Naive B cell (primary cell): ENCODE measurements at places on chromosomes 12 and 14. TPM values are rescaled to one million over a fixed set of nuclear protein-coding genes. Genes with fewer than 3 reads are reported as not detected.

GRCh38 chr12:42593874-42594273 lies 4.3 kb upstream of the PRICKLE1 start:
- DNase-seq = no peak

GRCh38 chr12:28367993-28368392 lies 177.7 kb downstream of the CCDC91 start:
- DNase-seq = no peak

DNA sequence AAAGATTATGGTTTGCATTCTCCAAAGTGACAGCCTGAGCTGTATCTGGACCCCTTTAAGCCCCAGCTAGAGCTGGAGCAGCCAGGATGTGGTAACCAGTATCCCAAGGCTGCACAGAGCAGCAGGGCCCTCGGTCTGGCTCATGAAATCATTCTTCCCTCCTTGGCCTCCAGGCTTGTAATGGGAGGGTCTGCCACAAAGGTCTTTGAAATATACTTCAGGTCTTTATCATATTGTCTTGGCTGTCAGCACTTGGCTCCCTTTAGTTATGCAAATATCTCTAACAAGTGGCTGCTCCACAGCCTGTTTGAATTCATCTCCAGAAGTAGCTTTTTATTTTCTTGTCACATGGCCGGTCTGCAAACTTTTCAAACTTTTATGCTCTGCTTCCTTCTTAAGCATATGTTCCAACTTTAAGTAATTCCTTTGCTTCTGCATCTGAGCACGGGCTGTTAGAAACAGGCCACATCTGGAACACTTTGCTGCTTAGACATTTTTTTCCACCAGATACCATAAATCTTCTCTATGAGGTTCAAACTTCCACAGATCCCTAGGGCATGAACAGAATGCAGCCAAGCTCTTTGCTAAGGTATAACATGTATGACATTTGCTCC lies 663.4 kb upstream of the MIS18BP1 start:
- no peak for DNase-seq

DNA sequence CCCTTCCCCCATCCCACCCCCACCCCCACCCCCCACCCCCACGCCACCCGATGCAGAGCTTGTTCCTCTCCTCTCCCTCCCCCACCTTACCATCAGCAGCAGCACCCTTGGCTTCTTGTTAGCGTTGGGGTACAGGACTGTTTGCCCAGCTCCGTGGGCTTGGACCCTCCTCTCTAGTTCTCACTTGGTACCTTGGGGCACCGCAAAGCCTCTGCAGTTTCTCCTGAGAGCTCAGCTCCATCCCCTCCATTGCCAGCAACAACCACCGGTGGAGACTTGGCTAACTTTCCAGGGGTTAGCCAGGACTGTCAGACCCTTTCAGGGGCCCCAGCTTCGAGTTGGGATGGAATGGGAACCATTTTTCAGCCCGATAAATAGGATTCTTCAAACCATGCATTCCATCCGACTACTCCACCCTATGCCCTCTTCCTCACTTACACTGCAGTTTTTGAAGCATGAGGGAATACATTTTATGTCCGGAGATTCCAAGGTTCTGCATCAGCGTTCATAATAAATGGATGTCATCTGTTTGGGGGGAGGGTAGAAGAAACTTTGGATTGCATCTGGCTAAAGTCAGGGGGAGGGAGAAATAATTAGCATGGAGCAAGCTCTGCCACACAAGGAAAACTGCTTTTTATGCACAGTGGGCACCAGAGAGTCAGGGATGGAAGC lies 1.1 kb downstream of the SCN8A start:
- no peak for DNase-seq

- DNase-seq = no peak
Observed at GRCh38 chr12:43196268-43196907, 355.6 kb downstream of the ADAMTS20 start.

DNA sequence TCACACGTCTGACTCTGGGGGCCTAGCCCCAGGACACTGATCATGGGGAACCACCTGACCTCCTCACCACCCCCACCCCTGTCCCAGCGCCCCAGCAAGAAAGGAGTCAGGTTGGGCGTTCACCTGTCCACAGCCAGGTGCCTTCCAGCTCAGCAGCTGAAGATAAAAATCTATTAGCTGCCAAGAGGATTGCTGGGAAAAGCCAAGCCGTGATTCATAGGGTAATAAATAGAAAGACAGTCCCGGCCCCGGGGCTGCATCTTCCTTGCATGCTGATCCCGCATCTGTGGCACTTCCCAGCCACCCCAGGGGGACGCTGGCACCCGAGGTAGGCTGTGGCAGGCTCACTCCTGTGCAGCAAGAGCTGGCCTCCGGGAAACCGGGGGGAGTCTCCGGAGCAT lies 70.2 kb upstream of the NCOR2 start:
- no peak for DNase-seq

GRCh38 chr14:56248442-56248841 lies 130.2 kb downstream of the PELI2 start:
- no peak for DNase-seq

ARL1 gene
- polyA plus RNA-seq = 38.8 TPM

AQP6 gene
- polyA plus RNA-seq = not detected

VRTN gene
- polyA plus RNA-seq = not detected
